Endothelial cell (in vitro differentiated cells): ENCODE measurements at places on chromosomes 12 and 14.
A peak's percentile ranks its signal among the peaks of the same experiment; 100 is the strongest.

- no peak for DNase-seq
These were observed 118.6 kb downstream of the APAF1 start for GRCh38 chr12:98763656-98764055.

GRCh38 chr14:93984987-93985410 is 8.6 kb upstream of the ASB2 start:
- DNase-seq: peak; percentile 49

DNA sequence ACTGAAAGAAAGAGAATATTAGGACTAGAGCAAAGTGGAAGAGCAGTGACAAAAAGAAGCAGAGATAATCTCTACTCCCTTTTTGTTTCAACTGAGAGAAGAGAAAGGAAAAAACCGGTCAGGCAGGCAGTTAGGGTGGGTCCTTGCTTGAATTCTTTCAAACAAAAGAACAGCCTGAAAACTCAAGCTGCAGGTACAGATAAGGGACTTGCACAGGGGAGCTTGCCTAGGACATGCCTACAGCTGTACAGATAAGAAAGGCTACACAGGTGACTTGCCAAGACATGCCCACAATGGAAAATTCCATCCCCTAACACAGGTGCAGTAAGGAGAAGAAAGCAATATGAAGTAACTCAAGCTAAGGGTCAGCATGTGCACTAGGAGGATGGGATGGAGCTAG is 532.2 kb upstream of the MIS18BP1 start:
- DNase-seq: no peak

- DNase-seq: no peak
These were observed 72.9 kb downstream of the ASCL4 start for GRCh38 chr12:107847430-107847829.

GRCh38 chr12:10354071-10354470 is 35.8 kb downstream of the KLRK1 start:
- DNase-seq: no peak

- DNase-seq: no peak
These were observed 15.9 kb downstream of the GOLGA3 start for GRCh38 chr12:132812631-132813305.

DNA sequence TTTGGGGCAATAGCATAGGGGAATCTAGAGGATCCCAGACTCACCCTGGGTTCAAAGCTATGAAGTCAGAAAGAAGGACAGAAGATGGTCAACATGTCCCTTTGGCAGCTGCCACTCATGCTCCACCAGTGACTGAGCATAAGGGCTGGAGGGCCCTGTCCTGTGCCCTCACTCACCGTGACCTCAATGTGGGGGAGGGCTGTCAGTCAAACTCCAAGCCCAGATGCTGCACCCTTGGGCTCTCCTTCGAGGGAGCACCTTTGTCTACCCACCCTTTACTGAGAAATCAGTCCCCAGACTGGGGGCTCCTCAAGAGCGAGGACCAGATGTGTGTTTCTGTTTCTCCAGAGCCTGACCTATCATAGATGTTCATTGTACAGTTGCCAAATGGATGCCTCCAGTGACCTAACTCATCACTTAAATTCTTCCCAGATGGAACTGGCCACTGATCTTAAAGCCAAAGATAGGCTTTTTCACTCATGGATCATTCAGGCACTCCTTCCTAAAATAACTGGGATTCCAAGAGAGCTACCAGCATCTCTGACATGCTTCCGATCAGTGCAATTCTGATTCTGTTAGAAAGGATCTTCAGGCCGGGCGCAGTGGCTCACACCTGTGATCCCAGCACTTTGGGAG is 27.2 kb upstream of the VSX2 start:
- no peak for DNase-seq

DNA sequence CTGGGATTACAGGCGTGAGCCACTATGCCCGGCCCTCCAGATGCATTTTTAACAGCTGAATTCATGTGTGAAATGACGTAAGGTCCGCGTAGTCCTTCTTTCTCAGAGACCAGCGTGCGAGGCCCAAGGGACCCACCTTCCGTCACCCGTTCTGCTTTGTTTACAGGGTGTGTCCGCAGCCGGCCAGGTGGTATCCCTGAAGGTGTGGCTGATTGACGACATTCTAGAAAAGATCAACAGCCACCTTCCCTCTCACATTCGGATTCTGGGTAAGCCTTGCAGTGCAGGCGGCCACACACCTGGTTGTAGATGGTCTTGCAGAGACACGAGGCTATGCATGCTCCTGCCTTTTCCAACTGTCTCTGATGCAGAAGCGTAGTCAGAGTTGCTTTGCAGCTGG is 9.9 kb downstream of the PUS1 start:
- DNase-seq: no peak

- DNase-seq: no peak
These were observed 3.3 kb downstream of the ALDH6A1 start for GRCh38 chr14:74080820-74081460.

GRCh38 chr14:55481769-55482168 is 41.4 kb upstream of the TBPL2 start:
- no peak for DNase-seq

- no peak for DNase-seq
These were observed 42.4 kb downstream of the DUSP16 start for GRCh38 chr12:12520273-12520672.

DNA sequence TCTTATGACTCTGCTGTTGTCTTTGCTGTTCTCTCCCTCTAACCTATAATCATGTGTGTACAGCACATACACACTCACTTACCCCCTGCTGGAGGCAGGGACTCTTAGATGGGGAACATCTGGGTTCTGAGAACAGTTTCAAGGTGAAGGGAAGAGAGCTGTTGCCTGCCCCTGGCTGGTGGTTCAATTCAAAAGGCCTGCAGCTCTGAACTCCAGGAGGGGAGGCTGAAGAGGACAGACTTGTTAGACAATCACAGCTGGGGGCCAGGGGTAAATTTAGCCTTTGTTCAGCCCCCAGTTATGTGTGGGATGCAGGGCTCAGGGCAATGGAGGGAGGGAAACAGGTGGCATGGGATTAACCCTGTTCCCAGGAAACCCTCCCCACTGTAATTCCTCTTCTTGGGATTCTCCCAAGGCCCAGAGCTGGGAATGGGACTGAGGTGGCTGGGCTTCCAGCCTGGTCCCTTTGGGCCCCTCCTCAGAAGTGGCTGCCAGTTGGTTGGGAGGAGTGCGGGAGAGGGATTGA is 1.9 kb downstream of the MYL6B start:
- DNase-seq: no peak

GRCh38 chr12:26527682-26528081 is 305.3 kb downstream of the ITPR2 start:
- no peak for DNase-seq

- no peak for DNase-seq
These were observed 26.8 kb downstream of the CCNK start for GRCh38 chr14:99507860-99508640.

DNA sequence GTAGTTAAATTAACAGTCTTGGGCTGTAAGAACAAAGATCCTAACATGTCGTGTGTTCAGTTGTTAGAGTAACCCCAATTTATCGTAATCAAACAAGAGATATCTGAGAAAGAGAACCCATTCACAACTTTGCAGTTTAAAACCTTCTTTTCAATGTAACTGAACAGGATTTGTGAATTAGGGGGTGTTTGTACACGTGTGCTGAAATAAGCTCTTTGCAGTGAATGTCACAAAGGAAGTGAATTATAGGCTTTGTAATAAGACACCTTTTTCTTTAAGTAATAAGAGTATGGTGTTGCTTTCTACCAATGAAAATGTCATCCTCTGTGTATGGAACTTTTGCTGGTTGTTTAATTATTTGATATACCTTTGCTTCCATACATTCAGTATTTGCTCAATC is 114.0 kb downstream of the ALX1 start:
- DNase-seq: no peak

DNA sequence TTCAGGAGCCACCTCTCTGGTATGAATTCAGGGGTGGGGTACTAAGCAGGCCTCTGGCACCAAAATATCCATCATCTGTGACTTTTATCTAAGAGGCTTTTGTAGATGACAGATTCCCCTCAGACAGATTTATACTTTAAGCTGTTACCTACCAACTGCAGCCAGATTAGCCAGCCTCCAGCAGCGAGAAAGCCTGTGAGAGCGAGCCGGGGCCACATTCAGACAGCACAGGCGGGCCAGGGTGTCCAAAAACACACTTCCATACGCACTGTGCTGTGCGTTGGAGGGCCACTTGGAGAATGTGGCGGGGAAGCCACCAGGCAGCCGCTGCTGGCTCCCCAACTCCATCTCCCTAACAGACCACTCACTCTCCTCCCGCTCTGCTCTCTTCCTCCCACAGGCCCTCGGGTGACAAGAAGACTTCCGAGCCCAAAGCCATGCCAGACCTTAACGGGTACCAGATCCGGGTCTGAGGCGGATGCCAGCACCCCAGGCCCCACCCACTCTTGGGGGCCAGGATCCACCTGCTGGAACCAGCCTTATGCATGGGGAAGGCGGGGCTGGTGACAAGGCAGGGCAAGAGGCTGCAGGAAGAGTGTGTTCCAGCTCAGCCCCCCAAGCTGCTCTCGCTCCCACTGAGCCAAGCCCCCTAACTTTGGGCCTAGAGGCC is 17.4 kb downstream of the VASH1 start:
- no peak for DNase-seq

GRCh38 chr12:47930634-47931033 is 25.8 kb upstream of the VDR start:
- DNase-seq: no peak

GRCh38 chr12:32062881-32063280 is 43.8 kb upstream of the BICD1 start:
- DNase-seq: no peak

DNA sequence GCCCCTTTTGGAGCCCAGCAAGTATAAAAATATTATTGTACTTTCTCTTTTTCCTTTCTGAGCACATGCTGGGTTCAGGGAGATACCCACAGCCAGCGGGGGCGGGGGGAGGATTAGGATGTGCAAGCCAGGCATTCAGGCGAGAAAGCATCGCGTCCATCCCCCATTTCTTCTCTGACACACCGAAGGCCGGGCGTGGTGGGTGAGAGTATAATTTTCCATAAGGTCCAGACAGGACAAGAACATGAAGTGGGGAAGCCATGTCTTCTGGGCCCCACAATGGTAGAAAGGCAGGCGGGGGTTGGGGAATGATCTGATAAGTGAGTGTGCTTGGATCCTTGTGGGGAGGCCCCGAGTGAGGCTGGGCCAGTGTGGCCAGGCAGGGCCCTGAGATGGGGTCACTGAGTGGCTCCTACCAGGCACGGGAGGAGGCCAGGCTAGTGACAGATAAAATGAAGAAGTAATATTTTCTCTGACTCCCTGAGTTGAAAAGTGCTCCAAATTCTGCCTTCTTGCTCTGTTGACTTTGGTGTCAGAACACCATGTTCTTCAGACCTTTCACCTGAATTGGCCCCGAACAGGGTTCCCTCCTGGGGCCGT is 10.7 kb upstream of the LRTM2 start:
- no peak for DNase-seq

DNA sequence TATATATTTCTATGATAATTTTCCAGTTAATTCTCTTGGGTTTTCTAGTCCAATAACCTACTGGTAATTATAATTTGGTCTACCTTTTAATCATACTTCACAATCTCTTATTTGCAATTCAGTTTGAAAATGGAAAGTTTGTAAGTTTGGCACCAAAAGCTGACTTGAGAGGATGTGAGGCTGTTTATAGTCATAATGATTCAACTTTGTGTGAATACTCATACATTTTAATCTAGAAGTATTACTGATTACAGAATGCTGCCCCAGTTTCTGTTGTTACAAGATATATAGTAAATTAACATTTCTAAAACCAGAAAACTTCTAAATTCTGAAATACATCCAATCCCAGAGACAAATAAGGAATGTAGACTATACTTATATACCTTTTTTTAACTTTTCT is 158.2 kb downstream of the SLC38A4 start:
- no peak for DNase-seq

GRCh38 chr14:81638656-81639280 is 105.1 kb upstream of the SEL1L start:
- no peak for DNase-seq

DNA sequence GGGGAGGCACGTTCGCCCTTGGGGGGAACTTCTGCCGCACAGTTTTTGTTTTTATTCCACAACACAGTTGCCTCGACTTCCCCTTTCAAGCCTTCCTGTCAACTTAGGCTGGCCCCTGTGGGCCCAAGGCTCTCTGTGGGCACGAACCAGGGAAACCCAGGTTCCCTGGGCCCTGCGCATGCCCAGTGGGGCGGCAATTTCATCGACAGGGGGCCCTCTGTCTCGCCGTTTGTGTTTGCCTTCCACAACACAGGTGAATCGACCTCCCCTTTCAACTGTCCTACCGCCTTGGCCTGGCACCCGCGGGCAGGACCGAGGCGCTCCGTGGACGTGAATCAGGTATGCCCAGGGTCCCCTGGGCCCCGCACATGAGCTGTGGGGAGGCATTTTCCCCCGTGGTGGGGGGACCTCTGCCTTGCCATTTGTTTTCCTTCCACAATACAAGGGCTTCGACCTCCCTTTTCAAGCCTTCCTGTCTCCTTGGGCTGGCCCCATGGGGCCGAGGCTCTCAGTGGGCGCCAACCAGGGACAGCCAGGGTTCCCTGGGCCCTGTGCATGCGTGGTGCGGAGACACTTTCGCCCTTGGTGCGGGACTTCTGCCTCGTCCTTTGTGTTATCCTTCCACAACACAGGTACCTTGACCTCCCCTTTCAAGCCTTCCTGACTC is 354.0 kb downstream of the ALG10 start:
- no peak for DNase-seq

DNA sequence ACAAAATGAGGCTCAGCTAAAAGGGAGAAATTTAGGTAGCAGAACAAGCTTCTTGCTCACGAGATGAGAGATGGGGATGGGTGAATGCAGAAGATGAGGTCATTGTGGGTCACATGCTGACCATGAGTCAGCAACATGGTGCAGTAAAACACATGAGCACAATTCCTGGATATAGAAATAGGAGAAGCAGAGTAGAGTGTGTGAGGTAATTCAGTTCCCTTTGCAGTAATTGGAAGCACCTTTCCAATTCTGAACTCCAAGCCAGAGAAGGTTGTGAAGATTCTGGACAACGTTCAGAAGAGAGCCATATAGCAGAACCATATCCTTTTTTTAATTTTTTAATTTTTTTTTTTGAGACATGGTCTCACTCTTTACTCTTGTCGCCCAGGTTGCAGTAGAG is 62.0 kb upstream of the LMNTD1 start:
- no peak for DNase-seq

DNA sequence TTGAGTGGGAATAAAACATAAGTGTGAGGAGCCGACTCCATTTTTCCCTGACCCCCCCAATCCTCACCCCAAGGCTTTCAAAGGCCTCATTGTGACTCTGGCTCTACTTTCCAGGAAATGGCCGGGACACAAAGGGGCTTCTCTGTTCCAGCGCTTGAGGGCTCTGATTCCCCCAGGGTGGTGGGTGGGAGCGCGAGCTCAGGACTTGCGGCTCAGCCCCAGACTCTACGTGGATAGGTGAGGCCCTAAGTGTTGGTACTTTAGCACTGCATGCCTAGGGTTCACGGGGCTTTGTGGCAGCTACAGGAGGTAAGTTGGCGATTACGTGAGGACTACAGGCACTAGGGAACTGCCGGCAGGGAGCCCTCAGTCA is 553 bp downstream of the CNPY2 start:
- DNase-seq: peak; percentile 11
